Fibroblast of the aortic adventitia (primary cell): ENCODE measurements at places on chromosomes 12 and 14. TPM values are rescaled to one million over a fixed set of nuclear protein-coding genes. Genes with fewer than 3 reads are reported as not detected.

FLRT2 gene
- total RNA-seq, result 48.6 and 72.3 TPM in 2 replicates

TTC5 gene
- 16.6 and 49.7 TPM in 2 replicates for total RNA-seq

BORCS5 gene
- total RNA-seq, result 6.5 and 18.3 TPM in 2 replicates

FGD4 gene
- total RNA-seq, result 5.6 and 55.6 TPM in 2 replicates

TMCC3 gene
- 0.65 and 0.72 TPM in 2 replicates for total RNA-seq

GLI1 gene
- total RNA-seq, result 1.1 TPM in 1 of 2 replicates, not detected in the other

LUM gene
- 88.8 and 582 TPM in 2 replicates for total RNA-seq

TMEM260 gene
- 6.4 and 19.1 TPM in 2 replicates for total RNA-seq

CHGA gene
- total RNA-seq, result 0.18 TPM in 1 of 2 replicates, not detected in the other

MBD6 gene
- total RNA-seq, result 4.2 and 7.6 TPM in 2 replicates

MYO1A gene
- total RNA-seq, result 0.09 and 3.4 TPM in 2 replicates
